Left renal pelvis (tissue), 4 donors: ENCODE measurements at places on chromosomes 5 and 9. TPM values are rescaled to one million over a fixed set of nuclear protein-coding genes. Genes with fewer than 3 reads are reported as not detected.

GRCh38 chr9:137074657-137075274, 2.6 kb upstream of the UAP1L1 start:
- DNase-seq = no peak

DNA sequence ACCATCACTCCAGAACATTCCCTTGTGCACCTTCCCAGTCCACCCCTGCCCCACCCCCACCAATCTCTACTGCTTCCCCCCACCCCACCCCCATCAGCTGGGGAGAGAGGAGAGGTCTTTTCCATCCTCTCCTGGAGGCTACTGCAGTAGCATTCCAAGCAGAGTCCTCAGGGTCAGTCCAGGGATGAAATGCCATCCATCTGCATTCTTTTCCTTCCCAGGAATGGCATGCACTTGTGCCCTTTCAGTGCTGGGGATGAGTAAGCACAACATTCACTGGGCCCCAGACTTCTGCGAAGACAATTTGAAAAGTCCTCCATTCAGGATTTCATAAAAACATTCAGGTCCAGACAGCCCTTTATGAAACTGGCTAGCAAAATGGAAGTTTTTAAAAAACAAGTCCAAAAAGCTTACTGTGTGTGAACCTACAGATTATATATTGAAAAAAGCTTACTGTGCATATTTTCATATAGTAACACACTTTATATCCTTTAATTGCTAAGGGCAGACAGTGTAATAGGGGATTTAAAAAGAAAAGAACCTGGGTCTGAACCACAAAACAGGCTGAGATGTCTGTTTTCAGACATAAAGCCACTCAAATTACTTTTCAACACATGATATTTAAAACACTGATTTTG, 50.0 kb upstream of the GOLPH3 start:
- no peak for DNase-seq

- no peak for DNase-seq
Measured at GRCh38 chr5:33231214-33231710, 209.5 kb upstream of the TARS1 start.

Gene GTF3C4
- polyA plus RNA-seq = 28.3 TPM

- DNase-seq = no peak
Measured at GRCh38 chr9:14565352-14566016, 127.7 kb downstream of the ZDHHC21 start.

- DNase-seq = no peak
Measured at GRCh38 chr9:11086561-11086960, 473.8 kb upstream of the PTPRD start.

DNA sequence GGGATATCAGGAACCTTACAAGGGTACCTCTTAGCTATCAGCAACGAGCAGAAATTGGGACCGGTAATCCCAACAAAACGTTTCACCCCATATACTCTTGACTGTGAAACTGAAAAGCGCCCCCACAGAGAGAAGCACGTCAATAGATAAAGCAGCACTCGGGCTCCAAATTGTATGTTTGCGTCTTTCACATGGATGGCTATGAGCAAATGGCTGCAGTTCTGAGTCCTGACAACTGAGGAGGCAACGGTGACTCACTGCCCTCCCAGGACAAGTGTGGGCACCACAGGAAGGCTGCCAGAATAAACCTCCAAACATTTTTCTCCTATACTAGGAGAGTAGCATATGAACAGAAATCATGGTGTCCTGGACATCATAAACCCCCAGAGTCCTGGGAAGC, 36.6 kb downstream of the SEMA4D start:
- DNase-seq = no peak

Gene SLC1A1
- polyA plus RNA-seq = 1.7 TPM

Gene LCP2
- polyA plus RNA-seq = 7.4 TPM

DNA sequence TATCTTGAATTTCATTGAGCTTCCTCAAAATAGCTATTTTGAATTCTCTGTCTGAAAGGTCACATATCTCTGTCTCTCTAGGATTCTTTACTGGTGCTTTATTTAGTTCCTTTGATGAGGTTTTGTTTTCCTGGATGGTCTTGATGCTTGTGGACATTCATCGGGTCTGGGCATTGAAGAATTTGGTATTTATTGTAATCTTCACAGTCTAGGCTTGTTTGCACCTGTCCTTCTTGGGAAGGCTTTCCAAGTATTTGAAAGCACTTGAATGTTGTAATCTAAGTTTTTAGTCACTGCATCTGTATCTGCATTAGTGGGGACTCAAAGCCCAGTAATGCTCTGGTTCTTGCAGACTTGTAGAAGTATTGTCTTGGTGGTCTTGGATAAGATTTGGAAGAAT, 47.8 kb downstream of the SMIM15 start:
- no peak for DNase-seq
